ENCODE measurements at places on chromosomes 5 and 9.

GRCh38 chr5:125357660-125358059 lies 611.2 kb upstream of the ZNF608 start:
- H3K27ac ChIP-seq, result no peak overlapping the region
- H3K36me3 ChIP-seq, result no peaks in the 10 kb centered on the region
- DNase-seq, result no peak
- H3K4me3 ChIP-seq, result no peak overlapping the region

- no peaks in the 10 kb centered on the region for H3K4me1 ChIP-seq
- no peak overlapping the region for H3K27ac ChIP-seq
- no peaks in the 10 kb centered on the region for H3K36me3 ChIP-seq
- H3K27me3 ChIP-seq, result no peaks in the 10 kb centered on the region
Measured at GRCh38 chr5:107796797-107797196, 126.1 kb upstream of the EFNA5 start.

- no peaks in the 10 kb centered on the region for H3K27me3 ChIP-seq
- no peaks in the 10 kb centered on the region for H3K4me1 ChIP-seq
- H3K36me3 ChIP-seq, result no peaks in the 10 kb centered on the region
- H3K27ac ChIP-seq, result no peak overlapping the region
- H3K4me3 ChIP-seq, result no peak overlapping the region
- no peak for DNase-seq
Measured at GRCh38 chr5:63953217-63953616, 9.0 kb downstream of the HTR1A start.

- H3K4me3 ChIP-seq, result no peak overlapping the region
- H3K4me1 ChIP-seq, result peaks cover 32% of the 10 kb centered on the region
- H3K36me3 ChIP-seq, result peaks cover 73% of the 10 kb centered on the region
Measured at GRCh38 chr5:151779531-151780125, 7.9 kb downstream of the G3BP1 start.

- DNase-seq, result peak; percentile 26
- no peaks in the 10 kb centered on the region for H3K36me3 ChIP-seq
- no peak overlapping the region for H3K27ac ChIP-seq
- no peak overlapping the region for H3K4me3 ChIP-seq
Measured at GRCh38 chr9:3181049-3181953, 337.4 kb upstream of the PUM3 start.

- H3K27ac ChIP-seq, result no peak overlapping the region
- no peaks in the 10 kb centered on the region for H3K4me1 ChIP-seq
- no peaks in the 10 kb centered on the region for H3K27me3 ChIP-seq
- H3K4me3 ChIP-seq, result no peak overlapping the region
- no peak for DNase-seq
Measured at GRCh38 chr5:29382780-29383179, 1810.7 kb upstream of the CDH6 start.

DNA sequence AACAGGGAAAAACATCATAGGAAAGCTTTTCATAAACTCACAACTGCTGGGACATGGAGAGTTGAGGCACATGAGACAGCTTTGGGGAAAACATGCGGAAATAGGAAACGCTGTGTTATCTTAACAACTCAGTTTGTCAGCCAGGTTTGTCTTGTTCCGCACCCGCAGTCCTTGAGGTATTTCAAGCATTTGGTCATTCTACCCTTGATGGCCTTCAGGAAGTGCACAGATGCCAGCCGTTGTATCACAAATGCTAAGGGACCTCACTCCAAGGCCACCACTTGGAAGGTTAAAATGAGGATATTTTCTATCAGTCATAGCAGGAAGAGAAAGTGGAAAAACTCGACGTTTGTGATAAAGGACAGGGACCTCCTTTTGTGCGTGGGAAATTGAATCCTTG lies 83.8 kb downstream of the TRIO start:
- no peaks in the 10 kb centered on the region for H3K4me1 ChIP-seq
- no peaks in the 10 kb centered on the region for H3K36me3 ChIP-seq
- H3K4me3 ChIP-seq, result no peak overlapping the region
- H3K27ac ChIP-seq, result no peak overlapping the region
- H3K27me3 ChIP-seq, result peaks cover 18% of the 10 kb centered on the region

- H3K36me3 ChIP-seq, result no peaks in the 10 kb centered on the region
- H3K4me3 ChIP-seq, result no peak overlapping the region
- H3K4me1 ChIP-seq, result peaks cover 6% of the 10 kb centered on the region
- peaks cover 25% of the 10 kb centered on the region for H3K27me3 ChIP-seq
- DNase-seq, result peak; percentile 70
Measured at GRCh38 chr5:76805821-76806505, 12.9 kb upstream of the F2RL1 start.

- H3K36me3 ChIP-seq, result no peaks in the 10 kb centered on the region
- peaks cover 14% of the 10 kb centered on the region for H3K27me3 ChIP-seq
- H3K4me3 ChIP-seq, result no peak overlapping the region
Measured at GRCh38 chr9:127223266-127223665, 41.3 kb upstream of the GARNL3 start.

DNA sequence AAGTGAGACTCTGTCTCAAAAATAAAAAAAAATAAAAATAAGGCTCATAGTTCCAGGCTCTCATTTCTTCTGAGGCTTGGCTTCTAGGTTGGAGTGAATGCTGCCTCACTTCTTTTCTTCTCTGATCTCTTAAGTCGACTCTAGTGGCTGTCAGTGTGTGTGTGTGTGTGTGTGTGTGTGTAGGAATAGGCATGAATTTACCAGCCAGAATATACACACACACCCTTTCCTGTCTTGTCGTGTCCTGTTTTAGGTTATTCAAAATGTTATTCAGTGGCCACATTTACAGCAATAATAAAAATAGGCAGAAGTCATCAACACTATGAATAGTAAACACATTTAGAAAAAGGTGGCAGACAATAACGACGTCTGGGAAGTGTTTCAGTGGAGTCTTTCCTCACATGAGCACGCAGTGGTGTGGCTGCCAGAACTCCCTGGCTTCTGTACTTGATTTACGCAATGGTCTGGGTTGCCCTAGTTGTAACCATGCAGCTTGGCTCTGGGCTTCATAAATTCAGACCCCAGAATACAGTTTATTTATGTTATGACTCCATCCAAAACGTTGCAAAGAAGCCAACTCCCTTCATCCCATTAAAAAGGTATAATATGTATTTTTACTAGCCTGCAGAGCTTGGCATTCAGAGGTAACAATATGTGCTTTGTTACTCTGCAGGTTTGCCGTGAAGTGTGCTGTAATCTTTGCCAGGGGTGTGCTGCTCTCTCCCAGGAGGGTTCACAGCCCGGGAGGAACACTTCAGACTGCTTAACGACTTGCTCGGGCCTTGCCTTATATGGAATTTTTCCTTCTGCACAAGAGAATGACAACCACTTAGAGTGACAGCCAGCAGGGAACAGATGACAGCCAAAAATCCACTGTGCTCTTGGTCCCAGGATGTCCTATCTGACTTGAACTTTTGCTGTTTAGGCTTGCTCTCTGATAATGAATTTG lies 34.4 kb upstream of the PALM2AKAP2 start:
- H3K27ac ChIP-seq, result no peak overlapping the region
- no peak overlapping the region for H3K4me3 ChIP-seq
- H3K36me3 ChIP-seq, result no peaks in the 10 kb centered on the region
- no peak for DNase-seq
- H3K4me1 ChIP-seq, result no peaks in the 10 kb centered on the region
- H3K27me3 ChIP-seq, result no peaks in the 10 kb centered on the region

- H3K4me1 ChIP-seq, result no peaks in the 10 kb centered on the region
- no peak for DNase-seq
- H3K4me3 ChIP-seq, result no peak overlapping the region
- no peaks in the 10 kb centered on the region for H3K36me3 ChIP-seq
- H3K27ac ChIP-seq, result no peak overlapping the region
- H3K27me3 ChIP-seq, result no peaks in the 10 kb centered on the region
Measured at GRCh38 chr5:155728857-155729683, 597.9 kb upstream of the SGCD start.

GRCh38 chr5:150119421-150120061 lies 33.2 kb upstream of the CSF1R start:
- no peaks in the 10 kb centered on the region for H3K36me3 ChIP-seq
- H3K27ac ChIP-seq, result no peak overlapping the region
- H3K4me3 ChIP-seq, result no peak overlapping the region

GRCh38 chr5:66324357-66324756 lies 180.3 kb downstream of the SREK1 start:
- H3K27me3 ChIP-seq, result peaks cover 4% of the 10 kb centered on the region
- H3K4me3 ChIP-seq, result no peak overlapping the region
- DNase-seq, result no peak
- H3K4me1 ChIP-seq, result no peaks in the 10 kb centered on the region

- no peak for DNase-seq
- no peaks in the 10 kb centered on the region for H3K27me3 ChIP-seq
- no peaks in the 10 kb centered on the region for H3K4me1 ChIP-seq
- H3K36me3 ChIP-seq, result no peaks in the 10 kb centered on the region
- H3K27ac ChIP-seq, result no peak overlapping the region
- H3K4me3 ChIP-seq, result no peak overlapping the region
Measured at GRCh38 chr5:169331292-169331852, 30.4 kb upstream of the SLIT3 start.

DNA sequence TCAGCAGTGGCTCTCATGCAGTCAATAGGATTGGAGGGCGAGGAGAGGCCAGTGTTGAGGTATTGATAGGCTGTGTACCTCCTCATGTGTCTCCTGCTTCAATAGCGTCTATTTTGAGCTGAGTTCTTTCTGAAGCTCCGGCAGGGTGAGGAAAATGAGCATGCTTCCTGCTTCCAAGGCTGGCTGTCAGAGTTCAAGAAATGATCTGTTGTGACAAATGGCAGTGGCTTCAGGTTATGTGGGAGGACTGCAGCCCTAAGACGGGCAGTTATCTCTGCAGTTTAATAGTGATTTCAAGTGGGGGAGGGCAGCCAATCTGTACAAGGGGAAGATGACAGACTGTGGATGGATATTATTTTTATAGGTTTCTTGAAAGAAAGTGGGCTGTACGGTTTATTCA lies 54.0 kb upstream of the CXCL14 start:
- H3K27ac ChIP-seq, result no peak overlapping the region
- H3K4me1 ChIP-seq, result no peaks in the 10 kb centered on the region
- no peak overlapping the region for H3K4me3 ChIP-seq
- no peaks in the 10 kb centered on the region for H3K27me3 ChIP-seq
- H3K36me3 ChIP-seq, result no peaks in the 10 kb centered on the region

GRCh38 chr9:97311798-97312500 lies 4.5 kb downstream of the CCDC180 start:
- no peak for DNase-seq
- peaks cover 5% of the 10 kb centered on the region for H3K36me3 ChIP-seq
- no peak overlapping the region for H3K27ac ChIP-seq
- no peak overlapping the region for H3K4me3 ChIP-seq

DNA sequence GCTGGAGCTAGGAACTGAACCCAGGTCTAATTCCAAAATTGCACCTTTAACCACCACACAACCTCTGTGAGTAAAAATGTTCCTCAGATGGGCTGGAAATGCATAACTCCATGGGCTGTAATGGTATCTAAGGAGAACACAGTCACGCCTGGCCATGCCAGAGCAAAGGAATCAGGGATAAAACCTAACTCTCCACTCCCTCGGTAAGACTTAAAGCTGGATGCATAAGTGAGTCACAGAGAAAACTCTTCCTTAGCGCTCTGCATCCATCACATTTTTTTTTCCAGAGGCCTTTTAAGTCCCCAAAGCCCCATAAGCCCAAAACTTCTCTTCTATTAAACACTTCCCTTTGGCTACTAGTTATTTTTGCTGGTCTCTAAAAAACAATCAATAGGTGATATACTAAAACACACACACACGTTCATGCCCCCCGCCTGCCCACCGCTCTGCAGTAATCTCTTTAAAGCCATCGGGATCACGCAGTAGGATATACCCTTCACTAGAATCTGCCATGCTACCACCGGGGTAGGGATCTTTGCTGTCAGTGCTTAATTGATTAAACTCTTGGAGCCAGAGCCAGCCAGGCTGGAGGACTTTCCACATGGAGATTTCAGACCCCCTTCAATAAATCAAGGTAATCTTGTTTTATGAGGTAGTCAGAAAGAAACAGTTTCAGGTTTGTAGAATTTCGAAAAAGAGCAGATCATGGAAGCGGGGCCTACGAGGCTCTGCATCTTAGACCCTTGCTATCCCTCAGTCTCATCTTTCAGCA lies 212.9 kb downstream of the MAPKAP1 start:
- no peak for DNase-seq
- no peak overlapping the region for H3K4me3 ChIP-seq
- no peaks in the 10 kb centered on the region for H3K4me1 ChIP-seq
- H3K27ac ChIP-seq, result no peak overlapping the region

DNA sequence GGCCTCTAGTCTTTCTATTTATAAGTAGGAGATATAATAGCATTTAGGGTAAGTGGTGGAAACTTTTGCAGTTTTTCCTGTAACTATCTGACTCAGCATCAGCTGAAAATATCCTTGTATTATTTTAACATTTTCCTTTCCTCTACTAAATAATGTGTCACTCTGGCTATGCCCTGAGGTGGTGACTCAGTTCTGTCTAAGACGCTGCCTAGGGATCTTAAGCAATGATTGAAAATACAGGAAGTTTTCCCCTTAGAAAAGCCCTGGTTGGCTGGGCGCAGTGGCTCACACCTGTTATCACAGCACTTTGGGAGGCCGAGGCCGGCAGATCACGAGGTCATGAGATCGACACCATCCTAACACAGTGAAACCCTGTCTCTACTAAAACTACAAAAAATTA lies 9.3 kb upstream of the EDIL3 start:
- no peak overlapping the region for H3K4me3 ChIP-seq
- H3K4me1 ChIP-seq, result no peaks in the 10 kb centered on the region
- no peaks in the 10 kb centered on the region for H3K36me3 ChIP-seq
- no peak overlapping the region for H3K27ac ChIP-seq
- H3K27me3 ChIP-seq, result no peaks in the 10 kb centered on the region

GRCh38 chr5:102306121-102306520 lies 10.0 kb upstream of the SLCO4C1 start:
- no peaks in the 10 kb centered on the region for H3K36me3 ChIP-seq
- H3K4me3 ChIP-seq, result no peak overlapping the region
- no peaks in the 10 kb centered on the region for H3K4me1 ChIP-seq
- no peak overlapping the region for H3K27ac ChIP-seq
- no peaks in the 10 kb centered on the region for H3K27me3 ChIP-seq
- DNase-seq, result no peak
